Liver (tissue), 10 donors: ENCODE measurements at places on chromosomes 7 and 10.
A peak's percentile ranks its signal among the peaks of the same experiment; 100 is the strongest.

DNA sequence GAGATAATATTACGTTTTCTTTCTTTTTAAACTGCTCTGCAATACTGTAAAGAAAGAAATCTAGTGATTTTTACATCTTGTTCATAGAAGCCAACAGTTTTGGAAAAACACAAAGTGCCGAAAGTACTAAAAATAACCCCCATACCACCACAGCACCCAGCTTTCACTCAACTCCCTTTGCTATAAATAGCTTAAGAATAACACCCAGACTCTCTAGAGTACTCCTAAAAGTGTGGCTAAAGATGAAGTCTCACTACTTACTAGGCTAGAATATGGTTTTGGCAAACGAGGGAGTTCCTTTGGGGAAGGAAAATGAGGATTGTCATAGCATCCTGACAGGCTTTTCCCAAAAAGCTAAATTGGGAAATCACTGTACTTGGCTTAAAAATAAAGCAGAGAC lies 151.8 kb upstream of the ANK3 start:
- no peak overlapping the region for H3K27ac ChIP-seq
- no peaks in the 10 kb centered on the region for H3K27me3 ChIP-seq
- H3K4me1 ChIP-seq: no peaks in the 10 kb centered on the region
- H3K36me3 ChIP-seq: no peaks in the 10 kb centered on the region

DNA sequence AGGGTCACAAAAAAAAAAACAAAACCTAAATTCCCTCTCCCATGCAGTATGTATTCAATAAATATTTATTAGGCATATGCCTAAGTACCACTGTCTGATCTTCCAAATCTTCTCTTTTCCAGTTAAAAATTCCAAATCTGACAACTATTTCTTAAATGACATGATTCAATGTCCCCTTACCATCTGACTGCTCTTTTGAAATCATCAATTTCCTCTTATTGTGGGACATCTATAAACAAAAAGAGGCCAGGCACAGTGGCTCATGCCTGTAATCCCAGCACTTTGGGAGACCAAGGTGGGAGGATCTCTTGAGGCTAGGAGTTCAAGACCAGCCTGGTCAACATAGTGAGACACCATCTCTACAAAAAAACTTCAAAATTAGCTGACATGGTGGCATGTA lies 103.5 kb downstream of the TBXAS1 start:
- no peaks in the 10 kb centered on the region for H3K27me3 ChIP-seq
- DNase-seq: no peak
- H3K4me3 ChIP-seq: no peak overlapping the region
- H3K27ac ChIP-seq: no peak overlapping the region
- H3K4me1 ChIP-seq: no peaks in the 10 kb centered on the region

GRCh38 chr10:126225672-126226008 lies 162.6 kb downstream of the ADAM12 start:
- no peak for DNase-seq
- H3K4me3 ChIP-seq: no peak overlapping the region
- H3K27me3 ChIP-seq: no peaks in the 10 kb centered on the region
- H3K27ac ChIP-seq: no peak overlapping the region
- H3K36me3 ChIP-seq: no peaks in the 10 kb centered on the region
- H3K4me1 ChIP-seq: no peaks in the 10 kb centered on the region

DNA sequence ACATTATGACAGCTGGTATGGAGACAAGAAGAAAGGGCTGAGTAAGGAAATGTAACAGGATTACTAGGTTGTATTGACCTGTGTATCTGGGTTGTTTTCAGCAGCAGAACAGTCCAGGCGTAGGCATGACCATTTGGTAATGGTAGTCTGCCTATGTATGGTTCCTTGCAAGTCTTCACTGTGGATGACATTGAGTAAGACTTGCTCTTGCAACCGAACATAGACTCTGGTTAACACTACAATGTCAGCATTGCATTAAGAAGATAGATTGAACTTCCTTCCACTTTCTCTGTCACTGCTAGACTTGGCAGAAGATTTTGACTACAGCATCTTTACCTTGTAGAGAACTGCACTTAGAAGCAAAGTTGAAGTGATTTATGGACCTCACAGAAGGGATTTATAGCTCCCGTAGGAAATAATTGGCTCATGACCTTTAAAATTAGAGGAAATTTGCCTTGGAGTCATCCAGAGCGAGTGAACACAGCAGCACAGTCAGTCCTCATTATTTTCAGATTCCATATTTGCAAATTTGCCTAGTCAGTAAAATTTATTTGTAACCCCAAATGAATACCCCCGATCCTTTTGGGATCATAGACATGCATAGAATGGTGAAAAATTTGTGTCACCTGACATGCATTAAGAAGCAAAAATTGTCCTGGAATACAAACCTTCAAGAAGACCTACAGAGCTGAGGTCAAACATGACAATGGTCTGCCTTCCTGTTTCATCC lies 79.6 kb upstream of the STRIP2 start:
- no peaks in the 10 kb centered on the region for H3K27me3 ChIP-seq
- H3K27ac ChIP-seq: no peak overlapping the region
- no peaks in the 10 kb centered on the region for H3K4me1 ChIP-seq
- DNase-seq: no peak
- no peaks in the 10 kb centered on the region for H3K36me3 ChIP-seq
- H3K4me3 ChIP-seq: no peak overlapping the region

DNA sequence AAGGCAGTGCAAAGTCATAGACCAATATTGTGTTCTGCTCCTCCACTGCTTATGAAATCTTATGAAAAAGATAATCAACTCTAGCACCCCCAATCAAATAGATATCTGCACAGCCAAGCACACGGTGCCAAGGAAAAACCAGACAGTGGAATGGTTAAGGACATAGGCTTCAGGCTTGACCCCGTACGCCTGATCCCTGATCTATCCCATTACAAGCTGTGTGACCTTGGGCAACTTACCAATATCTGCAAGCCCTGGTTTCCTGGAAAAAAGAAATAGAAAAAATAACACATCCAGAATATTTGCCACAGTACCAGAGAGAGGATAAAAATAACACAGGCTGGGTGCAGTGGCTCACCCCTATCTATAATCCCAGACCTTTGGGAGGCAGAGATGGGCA lies 56.9 kb downstream of the GRB10 start:
- peaks cover 17% of the 10 kb centered on the region for H3K4me1 ChIP-seq
- H3K27me3 ChIP-seq: no peaks in the 10 kb centered on the region
- H3K36me3 ChIP-seq: no peaks in the 10 kb centered on the region
- no peak for DNase-seq
- H3K4me3 ChIP-seq: no peak overlapping the region
- peak overlapping the region; percentile 42 for H3K27ac ChIP-seq

DNA sequence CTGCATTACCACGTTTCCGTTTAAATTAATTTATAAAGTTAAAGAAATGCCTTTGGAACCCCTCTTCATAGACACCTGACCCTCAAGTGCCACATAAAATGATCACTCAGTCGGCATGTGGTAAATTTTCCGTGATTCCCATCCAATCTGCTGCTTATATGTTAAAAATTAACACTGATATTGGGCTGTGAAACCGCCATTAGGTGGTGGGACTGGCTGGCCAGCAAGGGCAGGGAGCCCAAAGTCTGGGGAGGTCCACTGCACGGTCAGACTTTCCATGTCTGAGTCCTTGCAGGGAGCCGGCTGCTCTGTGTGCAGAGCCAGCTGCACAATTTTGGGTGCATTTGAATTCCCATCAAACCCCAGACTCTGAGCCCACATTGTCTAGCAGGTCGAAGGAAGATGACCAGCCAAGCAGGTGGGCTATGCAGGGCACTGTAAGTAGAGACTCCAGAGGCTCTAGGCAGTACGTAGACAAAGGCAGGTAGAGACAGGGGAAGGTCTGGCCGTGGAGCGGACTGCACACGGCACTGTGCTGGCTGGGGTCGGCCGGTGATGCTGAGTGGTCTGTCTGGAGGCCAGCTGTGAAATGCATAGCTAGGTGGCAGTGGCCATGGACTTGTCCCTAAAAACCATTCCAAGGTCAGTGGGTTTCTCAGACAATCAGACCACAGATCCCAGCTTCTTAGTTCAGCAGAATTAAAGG lies 122.9 kb downstream of the SH3PXD2A start:
- no peaks in the 10 kb centered on the region for H3K4me1 ChIP-seq
- H3K36me3 ChIP-seq: no peaks in the 10 kb centered on the region
- H3K4me3 ChIP-seq: no peak overlapping the region
- no peaks in the 10 kb centered on the region for H3K27me3 ChIP-seq
- H3K27ac ChIP-seq: no peak overlapping the region
